Activated T-cell treated with anti-CD3 and anti-CD28 coated beads, Interleukin-2, amount 50 U/mL, for 72 hours (primary cell): ENCODE measurements at places on chromosomes 1 and 21. TPM values are rescaled to one million over a fixed set of nuclear protein-coding genes. Genes with fewer than 3 reads are reported as not detected.
A peak's percentile ranks its signal among the peaks of the same experiment; 100 is the strongest.

- H3K27ac ChIP-seq, result no peak overlapping the region
- no peak overlapping the region for H3K4me3 ChIP-seq
- peaks cover 13% of the 10 kb centered on the region for H3K4me1 ChIP-seq
- H3K27me3 ChIP-seq, result no peaks in the 10 kb centered on the region
- peaks cover 6% of the 10 kb centered on the region for H3K36me3 ChIP-seq
Observed at GRCh38 chr21:46477765-46478164, 19.1 kb downstream of the DIP2A start.

ORC1 gene
- total RNA-seq, result 37.1 TPM

DNA sequence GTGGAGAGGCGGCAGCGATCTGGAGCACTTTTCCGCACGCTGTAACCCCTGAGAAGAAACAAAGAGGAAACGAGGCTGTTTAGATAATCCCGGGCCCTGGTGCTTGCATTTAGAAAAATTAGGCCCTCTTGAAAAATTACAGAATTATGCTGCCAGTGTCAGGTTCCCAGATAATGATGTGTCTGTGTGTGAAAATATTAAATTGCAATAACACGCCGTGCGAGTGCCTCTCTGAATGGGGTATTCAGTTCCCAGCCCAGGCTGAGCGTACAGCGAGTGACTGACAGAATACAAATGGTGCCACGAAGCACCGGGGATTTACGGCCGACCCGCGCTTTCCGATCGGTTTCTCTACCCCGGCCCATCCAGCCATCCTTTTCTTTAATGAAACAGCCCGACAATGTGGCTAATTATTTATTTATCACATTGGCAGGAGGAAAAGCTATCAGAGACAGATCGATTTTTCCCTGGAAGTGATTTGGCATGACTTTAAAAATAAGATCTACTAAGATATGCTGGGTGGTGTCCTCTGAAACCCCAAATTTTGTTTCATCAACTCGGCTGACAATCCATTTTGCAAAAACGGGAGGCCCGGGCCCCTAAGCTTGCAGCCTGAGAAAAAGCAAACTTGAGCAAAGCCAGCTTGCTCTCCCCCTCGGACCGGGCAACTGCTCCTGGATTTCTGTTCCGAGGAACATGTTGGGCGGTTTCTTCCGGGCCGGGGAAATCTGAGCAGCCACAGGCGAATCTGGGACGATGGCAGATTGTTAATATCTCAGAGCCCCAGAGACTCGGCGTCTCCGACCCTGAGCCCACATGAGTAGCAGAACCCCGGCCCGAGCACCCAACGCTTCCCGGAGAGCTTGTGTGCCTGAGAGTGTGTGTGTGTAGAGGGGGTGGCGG is 11.3 kb downstream of the PRDM16 start:
- H3K27me3 ChIP-seq, result peaks cover 6% of the 10 kb centered on the region
- no peaks in the 10 kb centered on the region for H3K4me1 ChIP-seq

HLX gene
- 2.0 TPM for total RNA-seq

SLC30A1 gene
- 8.0 TPM for total RNA-seq

GRCh38 chr1:184800876-184801275 is 46.2 kb upstream of the EDEM3 start:
- peaks cover 2% of the 10 kb centered on the region for H3K36me3 ChIP-seq
- no peak overlapping the region for H3K27ac ChIP-seq
- no peak overlapping the region for H3K4me3 ChIP-seq
- H3K27me3 ChIP-seq, result no peaks in the 10 kb centered on the region
- H3K4me1 ChIP-seq, result peaks cover 7% of the 10 kb centered on the region

DNA sequence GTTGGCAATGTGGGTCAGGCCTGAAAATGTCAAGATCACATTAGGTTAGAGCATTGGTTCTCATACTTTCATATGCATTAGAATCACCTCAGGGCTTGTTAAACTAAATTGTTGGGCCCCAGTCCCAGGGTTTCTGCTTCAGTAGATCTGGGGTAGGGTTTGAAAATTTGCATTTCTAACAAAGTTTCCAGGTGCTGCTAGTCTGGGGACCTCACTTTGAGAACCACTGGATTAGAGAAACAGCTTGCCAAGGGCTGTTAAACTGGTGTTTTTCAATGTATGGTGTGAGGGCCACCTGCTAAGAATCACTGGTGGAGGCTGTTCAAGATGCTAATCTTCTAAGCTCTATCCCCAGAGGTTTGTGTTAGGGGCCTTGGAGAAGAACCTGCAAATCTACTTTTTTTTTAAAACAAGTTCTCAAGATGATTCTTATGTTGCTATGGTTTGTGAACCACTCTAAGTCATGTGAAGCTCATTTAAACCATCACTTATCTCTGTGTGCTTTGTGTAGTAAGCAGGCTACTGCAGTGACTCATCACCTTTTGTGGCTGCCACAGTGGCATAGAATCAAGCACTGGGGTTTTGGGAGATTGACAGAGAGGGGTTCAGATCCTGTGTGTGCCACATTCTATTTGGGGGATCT is 152.2 kb downstream of the S1PR1 start:
- peak; percentile 68 for DNase-seq
- H3K36me3 ChIP-seq, result peaks cover 3% of the 10 kb centered on the region

FAM43B gene
- not detected for total RNA-seq

DNA sequence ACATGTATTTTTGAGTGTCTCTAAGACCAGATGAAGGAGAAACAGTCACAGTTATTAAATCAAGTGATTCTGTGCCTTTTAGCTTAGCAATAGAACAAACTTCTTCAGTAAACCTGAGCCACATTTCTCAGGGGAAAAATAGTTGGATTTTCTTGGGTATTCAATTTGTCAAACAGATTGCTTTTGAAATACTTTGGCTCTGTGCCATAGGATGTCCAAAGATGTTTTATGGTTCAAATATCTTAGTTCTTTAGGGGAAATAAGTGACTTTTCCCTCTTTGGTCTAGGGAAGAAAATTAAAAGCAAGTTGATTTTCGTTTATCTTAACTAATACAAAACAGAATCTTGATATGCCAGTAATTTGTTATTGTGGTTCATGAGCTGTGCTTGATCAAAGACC is 125.9 kb downstream of the ATP5PO start:
- H3K4me1 ChIP-seq, result no peaks in the 10 kb centered on the region
- no peak for DNase-seq
- H3K36me3 ChIP-seq, result no peaks in the 10 kb centered on the region
- H3K4me3 ChIP-seq, result no peak overlapping the region
- no peak overlapping the region for H3K27ac ChIP-seq

LDLRAD1 gene
- not detected for total RNA-seq
